ENCODE measurements at places on chromosomes 4 and X.

DNA sequence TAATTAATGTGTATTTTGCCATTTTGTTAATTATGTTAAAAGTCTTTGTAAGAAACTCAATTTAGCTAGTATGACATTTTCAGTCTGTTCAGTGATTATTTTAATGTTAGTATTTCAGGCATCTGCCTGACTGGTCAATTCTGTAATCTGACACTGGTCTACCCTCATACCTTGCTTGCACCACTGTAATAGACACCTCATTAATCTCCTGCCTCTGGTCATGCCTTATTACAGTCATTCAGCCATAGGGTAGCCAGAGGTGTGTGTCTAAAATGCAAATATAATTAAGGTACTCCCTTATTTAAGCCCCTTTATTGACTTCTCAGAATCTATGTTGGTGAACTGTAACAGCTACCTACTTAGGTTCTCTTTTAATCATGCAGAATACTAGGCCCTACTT lies 861.1 kb upstream of the IGFBP7 start:
- DNase-seq: no peak

GRCh38 chr4:165757451-165757850 lies 115.6 kb upstream of the TLL1 start:
- no peak for DNase-seq

DNA sequence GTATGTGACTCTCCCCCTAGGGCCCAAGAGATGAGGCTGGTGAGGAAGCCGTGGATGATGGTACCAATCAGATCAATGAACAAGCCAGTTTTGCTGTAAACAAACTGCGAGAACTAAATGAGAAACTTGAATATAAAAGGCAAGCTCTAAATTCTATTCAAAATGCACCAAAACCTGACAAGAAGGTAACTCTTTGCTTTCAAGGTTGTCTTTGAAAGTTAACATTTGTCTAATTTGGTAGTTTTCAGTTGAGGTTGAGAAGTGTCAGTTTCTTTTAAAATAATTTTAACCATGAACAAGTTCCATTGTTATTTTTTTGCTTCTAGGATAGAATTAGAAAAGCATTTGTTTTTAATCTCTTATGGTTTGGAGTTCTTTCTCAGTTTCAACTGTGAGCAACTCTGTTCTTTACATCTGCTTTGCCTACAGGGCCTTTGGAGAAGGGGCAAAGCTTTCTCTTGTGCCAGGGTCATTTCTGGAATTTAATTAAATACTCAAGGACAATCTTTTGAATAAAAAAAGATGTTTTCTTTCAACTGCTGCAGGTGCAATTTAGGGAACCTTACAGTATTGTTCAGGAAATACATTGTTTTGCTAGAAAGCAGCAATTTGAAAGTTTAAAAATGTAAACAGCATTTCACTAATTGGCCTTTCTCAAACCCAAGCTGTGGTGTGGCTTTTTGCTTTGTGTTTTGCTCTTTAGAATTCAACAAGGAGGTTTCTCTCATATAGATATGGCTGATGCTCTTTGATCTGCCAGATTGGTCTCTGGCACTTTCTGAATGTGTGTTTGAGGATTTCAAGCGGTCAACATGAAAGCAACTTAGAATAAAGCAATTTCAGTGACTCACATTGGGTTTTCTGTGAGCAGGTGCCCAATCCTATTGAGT lies 62.9 kb downstream of the LRP2BP start:
- DNase-seq: peak; percentile 66

- DNase-seq: no peak
Observed at GRCh38 chr4:48570646-48571220, 80.7 kb downstream of the ZAR1 start.

GRCh38 chr4:169437299-169438047 lies 166.7 kb upstream of the SH3RF1 start:
- DNase-seq: no peak

- no peak for DNase-seq
Observed at GRCh38 chrX:40149286-40150175, 51.8 kb upstream of the BCOR start.

DNA sequence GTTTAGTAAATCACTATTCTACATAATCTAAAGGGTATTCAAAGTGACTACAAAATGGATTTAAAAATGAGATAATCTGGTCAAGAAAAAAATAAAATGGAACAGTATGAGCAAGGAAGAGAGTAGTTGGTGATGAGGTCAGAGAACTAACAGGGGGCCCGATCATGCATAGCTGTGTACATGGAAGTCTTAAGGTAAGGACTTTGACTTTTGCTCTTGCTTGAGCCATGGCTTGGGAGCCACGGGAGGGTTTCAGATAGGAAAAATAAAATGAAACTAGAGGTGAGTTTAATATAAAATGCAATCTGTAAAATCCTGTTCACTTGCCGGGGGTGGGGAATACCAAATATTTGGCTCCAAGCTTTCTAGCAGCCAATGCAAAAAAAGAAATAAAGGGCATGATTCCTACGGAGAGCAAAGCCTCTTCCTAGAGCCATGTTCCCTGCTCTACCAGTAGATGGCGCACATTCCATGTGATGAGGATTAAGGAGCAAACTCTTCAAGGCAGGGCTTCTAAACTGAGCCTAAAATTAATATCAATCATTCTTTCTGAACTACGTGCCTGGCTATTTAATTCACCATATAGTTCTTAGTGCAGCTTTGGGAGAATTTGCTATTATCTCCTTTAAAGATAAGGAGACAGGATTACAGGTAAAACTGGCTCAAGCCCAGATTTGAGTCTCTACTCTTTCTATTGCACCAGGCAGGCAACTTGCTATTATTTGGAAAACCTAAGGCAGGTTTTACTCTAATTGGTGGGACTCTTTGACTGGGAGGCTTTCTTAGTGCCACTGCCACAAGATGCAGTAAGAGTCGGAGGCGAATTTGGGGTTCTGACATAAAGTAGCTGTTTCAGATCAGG lies 6.8 kb upstream of the CLCN5 start:
- peak; percentile 71 for DNase-seq

DNA sequence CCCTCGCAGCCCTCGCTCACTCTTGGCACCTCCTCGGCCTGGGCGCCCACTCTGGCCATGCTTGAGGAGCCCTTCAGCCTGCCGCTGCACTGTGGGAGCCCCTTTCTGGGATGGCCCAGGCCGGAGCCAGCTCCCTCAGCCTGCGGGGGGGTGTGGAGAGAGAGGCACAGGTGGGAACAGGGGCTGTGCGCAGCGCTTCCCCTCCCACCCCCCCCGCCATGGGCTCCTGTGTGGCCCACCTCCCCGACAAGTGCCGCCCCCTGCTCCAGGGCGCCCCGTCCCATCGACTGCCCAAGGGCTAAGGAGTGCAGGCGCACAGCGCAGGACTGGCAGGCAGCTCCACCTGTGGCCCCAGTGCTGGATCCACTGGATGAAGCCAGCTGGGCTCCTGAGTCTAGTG lies 220.2 kb downstream of the STPG2 start:
- DNase-seq: no peak

GRCh38 chr4:147863111-147863747 lies 131.3 kb downstream of the ARHGAP10 start:
- DNase-seq: no peak

DNA sequence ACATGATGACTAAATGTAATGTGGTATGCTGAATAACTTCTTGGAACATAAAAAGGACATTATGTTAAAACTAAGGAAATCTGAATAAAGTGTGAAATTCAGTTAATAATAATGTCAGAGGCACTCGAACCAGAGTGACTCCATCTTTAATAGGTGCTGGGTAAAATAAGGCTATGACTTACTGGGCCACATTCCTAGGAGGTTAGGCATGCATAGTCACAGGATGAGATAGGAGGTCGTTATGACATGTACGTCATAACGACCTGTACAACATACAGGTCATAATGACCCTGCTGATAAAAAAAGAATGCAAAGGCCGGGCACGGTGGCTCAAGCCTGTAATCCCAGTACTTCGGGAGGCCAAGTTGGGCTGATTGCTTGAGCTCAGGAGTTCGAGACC lies 28.9 kb upstream of the OPHN1 start:
- peak; percentile 32 for DNase-seq

- no peak for DNase-seq
Observed at GRCh38 chr4:8215001-8215427, 15.9 kb downstream of the SH3TC1 start.

GRCh38 chr4:6199422-6199921 lies 877 bp downstream of the JAKMIP1 start:
- DNase-seq: no peak

DNA sequence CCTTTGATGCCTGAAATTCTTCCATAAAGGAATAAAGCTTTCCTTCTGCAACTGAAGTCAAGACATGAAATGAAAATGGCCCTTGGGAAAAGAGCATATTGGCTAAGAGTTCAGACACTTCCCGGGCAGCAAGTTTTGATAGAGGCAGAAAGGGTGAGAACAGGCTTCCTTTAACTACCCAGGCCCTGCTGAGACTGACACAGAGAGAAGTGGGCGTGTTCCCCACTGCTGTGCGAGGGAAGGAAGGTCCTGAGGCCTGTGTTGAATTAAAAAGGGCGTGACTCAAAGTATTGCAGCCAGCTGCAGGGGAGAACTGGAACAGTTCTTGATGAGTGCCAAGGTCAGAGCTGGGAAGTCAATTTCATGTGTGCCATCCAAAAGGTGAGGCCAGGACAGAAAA lies 33.9 kb upstream of the ADGRG2 start:
- no peak for DNase-seq

DNA sequence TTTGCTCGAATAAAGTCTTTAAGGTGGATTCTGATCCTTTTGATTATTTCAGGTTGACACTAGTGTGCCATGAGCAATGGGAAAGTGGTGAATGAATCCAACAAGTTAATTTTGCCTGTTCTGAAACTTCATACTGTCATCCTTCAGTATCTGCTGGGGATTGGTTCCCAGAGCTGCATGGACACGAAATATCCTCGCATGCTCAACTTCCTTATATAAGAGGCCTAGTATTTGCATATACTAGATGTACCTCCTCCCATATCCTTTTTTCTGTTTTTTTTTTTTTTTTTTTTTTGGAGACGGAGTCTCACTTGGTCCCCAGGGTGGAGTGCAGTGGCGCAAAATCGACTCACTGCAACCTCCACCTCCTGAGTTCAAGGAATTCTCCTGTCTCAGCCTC lies 23.0 kb upstream of the PDS5A start:
- DNase-seq: no peak

GRCh38 chrX:39491548-39492297 lies 606.0 kb downstream of the BCOR start:
- DNase-seq: no peak

- no peak for DNase-seq
Observed at GRCh38 chr4:2069161-2069971, 10.2 kb downstream of the NAT8L start.

DNA sequence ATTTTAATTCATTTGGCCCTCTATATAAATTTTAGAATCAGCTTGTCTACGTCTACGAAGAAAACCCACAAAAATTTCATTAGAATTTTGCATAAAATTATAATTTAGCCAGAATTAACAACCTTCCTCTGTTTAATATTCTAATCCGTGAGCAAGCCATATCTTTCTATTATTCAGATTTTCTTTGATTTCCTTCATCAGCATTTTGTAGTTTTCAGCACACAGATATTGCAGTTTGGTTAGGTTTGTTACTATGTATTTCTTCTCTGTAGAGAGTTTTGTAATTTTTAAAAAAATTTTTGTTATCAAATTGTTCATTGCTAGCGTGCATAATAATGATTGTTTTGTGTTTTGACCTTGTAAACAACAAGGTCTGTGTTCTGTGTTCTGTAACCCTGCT lies 34.9 kb upstream of the PRDM8 start:
- no peak for DNase-seq

DNA sequence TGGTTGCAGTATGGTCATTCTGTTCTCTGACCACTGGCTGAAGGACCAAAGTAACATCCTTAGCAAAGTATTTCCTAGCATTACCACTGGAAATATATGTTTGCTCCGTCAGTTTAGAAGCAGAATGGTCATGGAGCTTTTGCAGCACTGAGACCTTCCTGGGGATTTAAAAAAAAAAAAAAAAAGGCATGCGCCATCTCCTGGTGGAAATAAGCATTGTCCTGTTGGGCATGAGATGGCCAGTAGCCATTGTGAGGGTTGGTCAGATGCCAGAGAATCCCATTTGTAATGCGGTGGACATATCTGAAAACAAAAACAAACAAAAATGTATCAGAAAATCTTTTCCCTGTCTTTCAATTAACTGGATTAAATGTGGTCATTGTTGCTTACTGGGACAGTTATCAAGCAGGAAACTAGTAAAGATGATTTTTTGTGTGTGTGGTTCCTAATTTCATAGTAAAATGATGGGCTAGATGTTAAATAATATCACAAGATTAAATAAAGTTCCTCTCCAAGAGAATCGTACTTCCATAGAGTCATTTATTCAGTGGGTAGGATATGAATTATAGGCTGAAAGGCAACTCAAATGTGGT lies 139.6 kb downstream of the SOWAHB start:
- peak; percentile 59 for DNase-seq

DNA sequence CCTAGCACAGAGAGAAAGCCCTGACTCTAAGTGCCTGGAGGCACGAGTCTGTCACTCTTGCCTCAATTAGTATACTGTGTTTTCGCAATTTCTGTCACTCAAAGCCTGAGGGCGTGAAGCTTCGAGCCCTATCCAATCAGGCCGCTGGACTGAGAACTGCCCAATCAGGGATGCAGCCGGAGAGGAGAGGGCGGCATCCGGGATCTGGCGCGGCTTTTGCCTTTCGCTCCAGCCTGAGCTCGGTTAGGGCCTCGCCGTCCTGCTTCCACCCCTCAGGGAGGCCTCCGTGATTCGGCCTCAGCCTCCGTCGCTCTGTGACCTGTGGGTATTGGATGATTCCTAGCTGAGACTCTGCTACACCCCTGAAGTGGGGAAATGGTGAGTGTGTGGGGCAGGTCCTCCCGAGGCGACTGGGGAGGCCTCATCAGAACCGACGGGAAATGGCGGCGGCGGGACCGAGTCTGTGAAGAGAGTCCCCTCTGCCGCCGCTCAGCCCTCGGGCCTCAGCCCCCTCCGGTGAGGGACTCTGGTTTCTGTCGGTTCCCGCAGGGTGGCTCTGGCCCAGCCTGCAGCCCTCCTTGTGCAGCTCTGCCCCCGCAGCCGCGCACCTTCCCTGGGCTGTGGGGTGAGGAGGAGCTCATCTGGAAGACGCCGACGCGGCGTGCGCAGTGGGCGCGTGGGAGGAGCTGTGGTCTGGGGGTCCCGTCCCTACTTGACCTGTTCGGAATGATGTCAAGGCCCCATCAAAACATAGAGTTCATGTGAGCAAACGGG lies 48.5 kb downstream of the ZNF141 start:
- no peak for DNase-seq

GRCh38 chrX:56278692-56279091 lies 46.5 kb downstream of the KLF8 start:
- DNase-seq: no peak

GRCh38 chr4:15382669-15383273 lies 45.1 kb upstream of the C1QTNF7 start:
- DNase-seq: no peak

- no peak for DNase-seq
Observed at GRCh38 chr4:31052519-31052918, 332.4 kb downstream of the PCDH7 start.
